T-helper 1 cell (primary cell): ENCODE measurements at places on chromosomes 7 and 10.
A peak's percentile ranks its signal among the peaks of the same experiment; 100 is the strongest.

GRCh38 chr10:116364868-116365267 is 40.6 kb downstream of the CCDC172 start:
- DNase-seq, result no peak

DNA sequence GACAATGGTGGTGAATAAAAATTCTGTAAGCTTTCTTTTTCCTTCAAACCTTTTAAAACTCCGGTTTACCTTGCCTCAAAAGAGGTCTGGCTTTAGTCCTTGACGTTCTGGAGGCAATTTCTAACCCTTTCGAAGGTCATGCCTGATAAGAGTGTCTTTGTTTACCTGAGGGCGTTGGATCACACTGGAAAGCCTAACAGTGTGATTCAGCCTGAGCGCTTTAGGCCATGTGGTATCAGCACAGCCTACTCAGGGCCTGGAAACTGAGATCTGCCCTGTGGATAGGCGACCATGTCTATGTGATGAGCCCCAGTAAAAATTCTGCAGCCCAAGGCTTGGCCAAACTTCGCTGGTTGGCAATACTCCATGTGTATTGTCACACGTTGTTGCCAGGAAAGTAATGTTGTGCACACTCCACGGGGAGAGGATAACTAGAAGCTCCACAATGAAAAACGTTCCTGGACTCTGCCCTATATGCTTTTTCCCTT is 10.7 kb downstream of the CCDC6 start:
- no peak for DNase-seq

- DNase-seq, result no peak
Measured at GRCh38 chr7:126696256-126697038, 556.3 kb downstream of the GRM8 start.

DNA sequence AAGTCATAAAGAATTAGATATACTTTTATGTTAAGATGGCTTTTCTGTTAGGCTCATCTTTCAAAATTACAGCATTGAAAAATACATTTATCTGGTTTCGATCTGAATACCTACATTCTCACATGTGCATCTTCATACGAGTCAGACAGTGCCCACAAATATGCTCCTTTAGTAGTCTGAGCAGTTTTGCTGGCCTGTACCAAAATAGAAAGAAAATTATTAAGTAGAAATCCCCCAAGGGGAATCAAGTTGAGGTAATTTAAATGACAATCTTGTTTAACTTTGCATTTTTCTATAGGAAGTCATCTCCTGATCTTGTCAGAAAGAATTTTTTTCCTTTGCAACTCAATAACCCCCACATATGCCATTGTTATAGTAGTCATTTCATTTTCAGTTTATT is 287.4 kb upstream of the SEMA3D start:
- no peak for DNase-seq

DNA sequence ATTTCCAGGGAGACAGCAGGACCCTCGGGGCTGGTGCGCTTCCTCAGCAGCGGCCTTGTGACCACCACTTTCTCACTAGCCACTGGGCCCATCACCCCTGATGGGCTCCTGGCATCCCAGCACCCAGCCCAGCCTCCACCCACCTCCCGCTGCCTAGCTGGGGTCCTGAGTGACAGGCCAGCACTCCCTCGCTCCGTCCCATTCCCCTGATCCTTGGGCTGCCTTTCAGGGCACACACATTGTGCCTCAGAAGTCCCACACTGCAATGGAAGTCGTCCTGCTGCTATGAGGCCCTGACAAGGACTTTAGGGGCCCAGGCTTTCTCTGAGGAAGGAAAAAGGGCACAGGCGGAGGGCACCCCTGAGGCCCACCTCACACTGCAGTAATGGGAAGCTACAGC is 12.4 kb downstream of the CAMK2B start:
- DNase-seq, result no peak

GRCh38 chr7:117313582-117313981 is 9.3 kb downstream of the WNT2 start:
- no peak for DNase-seq

- DNase-seq, result no peak
Measured at GRCh38 chr7:66930341-66930740, 9.3 kb downstream of the TMEM248 start.

DNA sequence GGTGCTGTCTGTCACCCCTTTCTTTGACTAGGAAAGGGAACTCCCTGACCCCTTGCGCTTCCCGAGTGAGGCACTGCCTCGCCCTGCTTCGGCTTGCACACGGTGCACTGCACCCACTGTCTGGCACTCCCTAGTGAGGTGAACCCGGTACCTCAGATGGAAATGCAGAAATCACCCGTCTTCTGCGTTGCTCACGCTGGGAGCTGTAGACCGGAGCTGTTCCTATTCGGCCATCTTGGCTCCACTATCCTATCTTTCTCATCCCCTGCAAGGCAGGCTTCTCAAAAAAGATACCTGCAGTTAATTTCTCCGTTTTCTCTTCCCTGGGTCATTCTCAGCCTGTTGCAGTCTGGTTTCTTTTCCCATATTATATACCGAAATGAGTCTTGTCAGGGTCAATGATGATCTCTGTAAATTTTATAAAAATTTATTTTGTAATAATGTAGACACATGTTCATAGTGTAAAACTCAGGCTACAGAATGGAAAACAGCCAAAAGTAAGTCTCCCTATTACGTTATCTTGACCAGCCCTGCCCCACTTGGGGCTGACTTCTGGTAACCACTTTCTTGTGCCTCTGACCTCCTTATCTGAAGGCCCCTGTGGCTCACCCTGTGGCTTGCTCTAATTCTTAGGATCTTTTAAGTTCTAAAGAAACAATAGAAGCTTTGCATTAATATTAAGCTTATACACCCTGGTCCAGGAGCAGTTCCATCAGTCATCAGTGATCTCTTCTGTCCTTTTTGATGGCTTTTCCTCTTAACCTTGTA is 20.7 kb downstream of the BLVRA start:
- no peak for DNase-seq

DNA sequence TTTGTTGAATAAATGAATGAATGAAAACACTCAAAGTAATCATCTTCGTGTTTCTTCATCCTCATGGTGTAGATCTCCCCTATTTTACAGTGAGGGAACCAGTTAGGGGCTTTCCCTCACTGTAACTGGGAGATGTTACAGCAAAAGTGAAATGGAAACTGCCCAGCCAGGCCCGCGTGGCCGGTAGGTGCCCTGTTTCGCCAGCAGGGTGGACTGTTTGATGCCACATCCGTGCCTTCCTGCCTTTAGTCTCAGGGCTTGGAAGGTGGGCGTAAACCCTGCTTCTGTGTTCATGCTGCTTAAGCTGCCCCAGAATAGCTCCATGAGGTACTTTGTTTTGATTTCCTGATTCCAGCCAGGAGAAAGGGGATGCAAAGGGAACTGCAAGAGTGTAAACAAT is 268.8 kb downstream of the PLXNA4 start:
- no peak for DNase-seq

GRCh38 chr10:95419399-95419798 is 128.6 kb upstream of the PDLIM1 start:
- DNase-seq, result no peak

GRCh38 chr7:70390251-70390650 is 741.7 kb upstream of the GALNT17 start:
- DNase-seq, result no peak

GRCh38 chr7:66344166-66344565 is 139.0 kb downstream of the TPST1 start:
- DNase-seq, result no peak

- no peak for DNase-seq
Measured at GRCh38 chr10:43166207-43166879, 28.1 kb downstream of the CSGALNACT2 start.

DNA sequence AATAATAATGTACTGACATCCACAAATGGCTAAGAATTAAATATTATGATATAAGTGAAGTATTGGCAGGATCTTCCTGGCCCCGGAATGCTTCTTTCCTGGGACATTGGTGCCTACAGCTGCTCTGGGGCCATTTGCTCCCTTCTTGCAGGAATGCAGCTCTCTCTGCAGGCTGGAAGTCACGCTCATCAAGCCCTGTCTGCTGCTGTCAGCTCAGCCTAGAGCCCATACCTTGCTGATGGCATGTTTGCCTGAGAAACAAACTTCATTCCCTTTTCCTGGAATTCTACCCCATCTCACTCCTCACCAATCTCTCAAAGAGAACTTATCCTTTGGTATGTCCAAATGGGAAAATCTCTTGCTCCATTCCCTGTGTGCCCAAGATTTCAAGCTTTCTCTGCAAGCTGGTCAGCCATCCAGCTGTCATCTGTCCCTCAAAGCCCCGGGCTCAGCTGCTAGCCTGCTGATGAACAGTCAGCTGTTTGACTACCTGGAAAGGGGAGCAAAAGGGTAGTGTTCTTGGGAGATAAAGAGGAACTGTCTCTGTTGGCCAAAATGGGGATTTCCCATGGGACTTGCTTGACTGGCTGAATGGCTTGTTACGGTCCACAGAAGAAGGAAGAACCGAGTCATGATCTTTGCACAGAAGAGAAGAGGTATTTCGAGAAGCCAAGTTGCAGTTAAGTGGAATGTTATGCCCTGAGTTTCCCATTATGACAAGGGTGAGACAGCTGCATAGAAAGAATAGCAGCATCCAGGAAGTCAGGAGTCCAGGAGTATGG is 12.0 kb upstream of the RASSF4 start:
- no peak for DNase-seq

GRCh38 chr10:88892222-88892967 is 12.3 kb downstream of the STAMBPL1 start:
- no peak for DNase-seq

DNA sequence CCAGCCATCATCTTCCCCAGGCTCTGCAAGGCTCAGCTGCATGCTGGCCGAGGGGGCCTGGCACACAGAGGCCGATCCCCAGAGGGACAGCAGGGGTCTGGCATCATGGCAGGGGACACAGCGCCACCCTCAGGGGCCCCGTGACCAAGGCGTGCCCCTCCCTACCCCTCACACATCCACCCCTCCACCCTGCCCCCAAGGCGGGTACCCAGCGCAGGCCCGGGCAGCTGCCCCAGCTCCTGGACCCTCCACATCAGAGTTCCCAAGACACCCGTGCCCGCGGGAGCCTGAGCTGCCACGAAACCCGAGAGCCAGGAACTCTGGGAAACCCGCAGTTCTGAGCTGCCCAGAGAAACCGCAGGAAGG is 46.5 kb upstream of the TNRC18 start:
- DNase-seq, result no peak

DNA sequence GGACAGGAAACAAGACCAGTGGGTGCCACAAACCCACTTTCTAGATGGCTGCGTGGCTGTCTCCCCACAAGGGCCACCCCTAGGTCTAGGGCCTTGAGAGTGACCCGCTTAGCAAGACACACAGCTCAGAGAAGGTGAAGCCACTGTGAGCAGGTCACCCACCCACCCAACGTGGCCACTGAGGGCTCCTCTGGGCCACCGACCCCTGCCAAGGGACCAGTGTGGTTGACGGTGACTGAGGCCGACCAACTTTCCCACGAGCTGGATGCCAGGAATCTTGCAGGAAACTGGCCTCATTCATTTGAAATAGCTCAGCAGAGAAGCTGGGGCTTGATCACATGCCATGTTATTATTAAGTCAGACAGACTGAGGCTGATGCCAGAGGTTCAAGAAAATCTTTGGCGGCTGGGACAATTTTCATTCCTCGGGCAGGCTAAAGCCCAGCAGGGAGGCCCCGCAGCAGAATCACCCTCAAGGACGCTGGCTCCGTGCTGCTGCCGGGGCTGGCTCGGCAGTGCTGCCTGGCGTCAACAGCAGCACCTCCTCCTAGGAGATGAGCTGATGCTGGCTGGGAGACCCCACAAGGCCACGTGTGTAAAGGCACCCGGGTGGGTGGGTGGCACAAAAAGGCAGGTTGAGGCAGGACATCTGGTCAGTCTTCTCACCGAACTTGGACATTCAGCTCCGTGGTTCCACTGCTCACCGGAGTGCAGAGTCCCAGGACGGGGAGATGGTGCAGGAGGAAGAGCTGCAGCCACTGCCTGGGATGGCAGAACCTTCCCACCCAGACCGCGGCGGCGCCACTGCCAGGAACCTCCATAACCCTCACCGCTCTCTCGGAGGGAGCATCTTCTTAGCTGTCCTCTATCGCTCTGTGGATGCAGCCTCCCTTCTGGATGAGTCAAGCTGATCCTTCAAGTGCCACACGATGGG is 57.8 kb downstream of the ZRANB1 start:
- DNase-seq, result no peak

- DNase-seq, result no peak
Measured at GRCh38 chr7:142104550-142105527, 6.7 kb upstream of the MGAM2 start.

DNA sequence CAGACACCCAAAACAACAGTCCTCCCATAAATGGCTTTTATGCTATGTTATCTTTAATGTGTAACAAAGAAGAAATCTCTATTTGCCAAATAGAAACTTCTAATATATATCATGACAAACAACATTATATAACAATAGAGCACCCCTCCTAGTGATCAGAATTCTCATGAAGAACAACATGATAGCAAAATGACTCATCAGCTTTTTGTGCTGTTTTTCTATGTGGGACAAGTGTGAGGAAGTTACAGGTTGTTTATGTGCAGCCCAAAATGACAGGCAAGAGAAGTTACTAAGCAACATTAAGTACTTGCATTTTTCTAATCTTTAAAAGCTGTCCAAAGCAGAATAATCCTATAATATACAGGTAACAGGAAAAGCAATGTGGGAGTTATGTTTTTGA is 7.7 kb downstream of the DGKB start:
- DNase-seq, result no peak

GRCh38 chr10:83881661-83882060 is 257.6 kb upstream of the GHITM start:
- no peak for DNase-seq

- DNase-seq, result no peak
Measured at GRCh38 chr7:74101061-74101681, 17.6 kb downstream of the LIMK1 start.

- no peak for DNase-seq
Measured at GRCh38 chr7:98085674-98086073, 21.0 kb upstream of the LMTK2 start.

- no peak for DNase-seq
Measured at GRCh38 chr7:128840326-128841170, 10.3 kb downstream of the FLNC start.

DNA sequence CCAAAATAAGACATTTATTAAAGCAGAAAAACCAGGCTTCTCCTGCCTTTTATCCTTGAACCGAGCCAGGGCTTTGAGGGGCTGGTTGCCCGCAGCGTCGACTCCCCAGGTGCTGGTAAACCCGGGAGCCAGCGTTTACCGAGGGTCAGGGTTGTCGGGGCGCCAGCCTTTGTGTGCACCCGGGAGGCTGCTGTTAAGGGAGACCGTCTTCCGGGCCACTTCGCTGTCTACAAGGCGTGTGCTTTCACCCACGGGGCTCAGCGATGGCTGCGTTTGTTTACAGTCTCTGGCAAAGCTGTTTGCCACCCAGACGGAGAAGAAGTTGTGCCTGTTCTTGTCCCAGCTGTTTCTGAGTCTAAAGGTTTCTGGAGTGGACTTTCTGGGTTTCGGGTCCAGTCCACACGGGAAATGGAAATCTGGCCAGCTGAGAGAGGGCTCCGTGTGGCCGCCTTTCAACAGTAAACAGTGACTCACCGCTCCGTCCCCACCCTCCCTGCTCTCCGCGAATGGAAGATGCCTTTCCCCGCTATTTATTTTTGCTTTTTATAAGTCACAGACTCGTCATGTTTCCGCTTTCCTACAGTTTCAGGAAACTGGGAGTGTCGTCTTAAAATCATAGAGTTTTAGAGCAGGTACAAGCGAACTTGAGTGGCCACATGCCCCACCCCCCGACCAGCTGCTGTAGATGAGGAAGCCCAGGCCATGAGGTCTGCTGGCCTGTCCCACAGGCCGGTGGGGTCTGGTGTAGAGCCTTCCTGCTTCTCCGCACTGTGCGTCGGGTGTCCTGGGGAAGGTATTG is 2.2 kb downstream of the MAFK start:
- peak; percentile 26 for DNase-seq

GRCh38 chr10:61836888-61837754 is 64.4 kb upstream of the ARID5B start:
- DNase-seq, result no peak
